ENCODE measurements at places on chromosomes 1 and 21. TPM values are rescaled to one million over a fixed set of nuclear protein-coding genes. Genes with fewer than 3 reads are reported as not detected.

DNA sequence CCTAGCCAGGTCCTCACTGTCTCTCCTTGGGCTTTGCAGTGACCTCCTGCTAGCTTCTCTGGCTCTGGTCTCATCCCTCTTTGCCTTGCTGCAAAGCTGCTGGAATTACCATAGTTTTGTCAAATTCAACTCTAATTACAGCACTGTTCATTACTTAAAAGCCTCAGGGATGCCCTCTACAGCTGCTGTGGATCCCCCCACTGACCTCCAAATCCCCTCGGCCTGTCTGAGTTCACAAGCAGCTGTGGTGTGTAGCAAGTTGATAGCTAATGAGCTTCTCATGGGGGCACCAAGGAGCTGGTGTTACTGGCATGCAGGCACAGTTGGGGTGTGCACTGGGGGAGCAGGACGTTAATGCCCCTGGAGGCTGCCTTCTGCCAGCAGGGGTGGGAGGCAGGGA lies 24.8 kb downstream of the NIPAL3 start:
- DNase-seq = no peak

- no peak for DNase-seq
Observed at GRCh38 chr1:1529321-1529720, 11.1 kb downstream of the TMEM240 start.

GRCh38 chr1:7410156-7410555 lies 360.9 kb upstream of the VAMP3 start:
- no peak for DNase-seq

GRCh38 chr1:230870916-230871315 lies 2.6 kb upstream of the C1orf198 start:
- DNase-seq = no peak

- DNase-seq = no peak
Observed at GRCh38 chr1:234398849-234399381, 25.7 kb downstream of the COA6 start.

DNA sequence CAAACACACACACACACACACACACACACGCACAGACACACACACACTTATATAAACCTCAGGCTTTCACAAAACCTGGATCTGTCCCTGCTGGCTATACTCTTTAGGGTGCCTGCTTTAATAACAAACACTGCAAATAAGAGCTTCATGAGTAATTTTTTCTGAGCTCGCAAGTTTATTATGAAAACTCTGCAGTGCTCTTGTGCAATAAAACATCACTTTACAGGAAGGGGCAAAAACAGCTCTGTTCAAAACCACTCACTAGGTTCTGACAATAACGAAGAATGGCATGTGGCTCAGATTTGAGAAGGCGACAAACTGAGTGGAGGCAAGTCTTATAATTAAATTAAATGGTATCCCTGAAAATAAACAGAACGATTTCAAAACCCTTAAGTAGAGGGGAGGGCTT lies 42.6 kb upstream of the CTPS1 start:
- no peak for DNase-seq

GRCh38 chr21:44695184-44695583 lies 1.8 kb upstream of the KRTAP10-12 start:
- no peak for DNase-seq

- no peak for DNase-seq
Observed at GRCh38 chr1:78075621-78076020, 29.9 kb downstream of the GIPC2 start.

Gene F13B
- not detected for total RNA-seq

Data from PC-9 (cell line).